ENCODE measurements at places on chromosomes 12 and 14. TPM values are rescaled to one million over a fixed set of nuclear protein-coding genes. Genes with fewer than 3 reads are reported as not detected.

Gene PTPN21
- 3.3 TPM for total RNA-seq

Gene REM2
- not detected for total RNA-seq

Gene RAD9B
- total RNA-seq = 0.38 TPM

Gene LALBA
- not detected for total RNA-seq

Gene AMN
- 8.2 TPM for total RNA-seq

Gene ZNF410
- 44.3 TPM for total RNA-seq

Gene ADAM21
- total RNA-seq = 0.07 TPM

Gene GABARAPL1
- total RNA-seq = 7.9 TPM

Gene PPP1R1A
- 0.20 TPM for total RNA-seq

Gene LRRC10
- not detected for total RNA-seq

Gene GPR137C
- total RNA-seq = 0.51 TPM

Gene IRAK3
- total RNA-seq = not detected

Gene MYL2
- not detected for total RNA-seq

Gene PPP1R3E
- total RNA-seq = 16.5 TPM

Gene TCTN2
- total RNA-seq = 4.1 TPM

Gene ARG2
- total RNA-seq = 59.7 TPM

Gene KRT6A
- not detected for total RNA-seq

Gene KRT86
- not detected for total RNA-seq

All from HepG2 (cell line).